ENCODE measurements at places on chromosomes 6 and 20.

DNA sequence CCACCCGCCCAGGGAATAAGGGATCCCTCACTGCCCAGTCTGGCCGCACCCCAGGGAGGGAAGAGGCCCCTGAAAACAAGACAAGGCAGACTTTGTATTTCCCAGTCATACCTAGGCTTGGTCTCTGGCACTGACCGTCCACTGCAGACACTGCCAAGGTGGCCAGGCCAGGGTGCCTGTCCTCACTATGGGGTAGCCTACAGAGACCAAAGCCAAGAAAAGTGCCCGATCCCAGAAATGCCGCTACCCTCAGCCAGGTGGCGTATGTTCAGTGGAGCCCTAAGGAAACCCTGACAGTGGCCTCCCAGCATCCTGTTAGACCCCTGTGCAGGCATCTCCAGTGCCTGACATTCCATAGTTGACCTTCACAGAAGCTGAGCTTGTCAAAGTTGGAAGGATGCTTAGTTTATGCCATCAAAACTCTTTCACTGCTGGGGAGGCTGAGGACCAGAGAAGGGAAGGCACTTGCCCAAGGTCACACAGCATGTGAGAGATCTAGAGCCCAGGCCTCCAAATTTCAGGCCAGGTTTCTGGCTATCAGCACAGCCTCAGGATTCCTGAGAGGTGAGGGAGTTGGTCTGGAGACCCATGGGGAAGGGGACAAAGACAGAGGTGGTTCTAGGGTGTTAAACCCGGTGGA is 2.5 kb downstream of the SCRT2 start:
- no peak for DNase-seq

DNA sequence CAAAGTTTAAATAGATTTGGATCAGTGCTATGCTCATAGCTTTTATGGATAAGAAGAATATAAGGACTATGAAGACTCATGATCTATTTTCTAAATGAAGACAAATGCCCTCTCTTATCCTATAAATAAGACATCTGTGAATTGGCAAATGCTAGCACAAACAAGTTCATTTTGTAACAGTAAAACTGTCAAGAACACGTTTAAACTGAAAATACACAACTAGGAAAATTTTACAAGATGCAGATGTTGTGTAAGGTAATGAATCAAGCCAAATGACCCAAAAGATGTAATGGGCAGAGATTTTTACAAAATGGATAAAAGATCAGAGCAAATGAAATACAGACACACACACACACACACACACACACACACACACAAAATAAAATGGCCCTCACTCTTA is 180.5 kb downstream of the MOXD1 start:
- DNase-seq = no peak

DNA sequence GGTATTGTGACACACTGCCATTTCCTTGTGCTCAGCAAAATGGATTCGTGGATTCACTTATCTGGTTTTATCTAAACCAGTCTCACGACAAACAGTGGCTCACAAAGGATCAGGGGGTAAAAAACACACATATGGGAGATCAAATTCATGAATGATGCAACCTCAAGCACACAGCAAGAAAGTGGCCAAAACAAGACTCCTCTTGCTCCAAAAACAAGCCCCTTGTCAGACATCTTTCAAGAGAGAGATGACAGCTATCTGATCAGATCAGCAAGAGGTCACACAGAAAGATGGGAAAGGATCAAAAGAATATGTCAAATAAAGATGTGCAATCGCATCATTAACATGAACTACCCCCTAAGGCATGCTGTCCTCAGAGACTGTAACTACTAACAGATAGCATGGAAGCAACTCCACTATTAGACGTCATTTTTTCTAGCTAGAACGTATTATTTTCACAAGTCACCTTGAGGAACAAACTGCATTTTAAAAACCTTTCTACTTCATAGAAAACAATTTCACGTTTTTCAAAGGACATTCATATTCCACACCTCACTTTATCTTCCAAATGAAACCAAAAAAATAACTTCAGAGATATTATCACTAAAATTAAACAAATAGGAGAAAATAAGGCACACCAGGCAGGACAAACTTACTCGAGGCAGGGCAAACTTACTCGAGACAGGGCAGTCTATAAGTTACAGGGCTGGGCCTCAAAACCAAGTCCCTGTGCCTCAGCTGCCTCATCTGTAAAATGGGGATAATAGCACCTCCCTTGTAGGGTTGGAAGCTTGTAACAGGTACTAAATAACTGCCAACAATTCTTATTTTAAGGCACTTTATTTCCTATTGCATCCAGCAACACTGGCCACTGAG is 122.3 kb downstream of the PREX1 start:
- DNase-seq = peak; percentile 75

DNA sequence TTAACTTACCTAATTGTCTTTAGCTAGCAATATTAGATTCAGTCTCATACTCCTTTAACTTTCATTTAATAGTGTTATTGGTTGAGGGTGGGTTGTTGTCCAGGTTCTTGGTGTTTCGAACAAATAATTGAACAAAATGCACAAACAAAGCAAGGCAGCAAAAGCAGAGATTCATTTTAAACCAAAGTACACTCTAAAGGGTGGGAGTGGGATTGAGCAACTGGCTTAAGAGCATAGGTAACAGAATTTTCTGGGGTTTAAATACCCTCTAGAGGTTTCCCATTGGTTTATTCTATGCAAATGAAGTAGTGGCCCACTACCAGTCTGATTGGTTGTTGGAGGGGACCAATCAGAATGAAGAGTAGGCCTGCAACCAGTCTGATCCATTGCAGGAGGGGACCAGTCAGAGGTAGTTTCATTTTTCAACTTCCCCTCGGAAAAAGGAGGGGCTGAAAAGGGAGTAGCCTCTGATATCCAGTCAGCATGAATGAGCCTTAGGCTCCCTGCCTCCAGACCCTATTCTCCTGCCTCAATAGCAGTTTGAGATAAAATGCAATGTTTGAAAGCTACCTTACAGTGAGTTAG is 26.3 kb upstream of the RAB23 start:
- no peak for DNase-seq

DNA sequence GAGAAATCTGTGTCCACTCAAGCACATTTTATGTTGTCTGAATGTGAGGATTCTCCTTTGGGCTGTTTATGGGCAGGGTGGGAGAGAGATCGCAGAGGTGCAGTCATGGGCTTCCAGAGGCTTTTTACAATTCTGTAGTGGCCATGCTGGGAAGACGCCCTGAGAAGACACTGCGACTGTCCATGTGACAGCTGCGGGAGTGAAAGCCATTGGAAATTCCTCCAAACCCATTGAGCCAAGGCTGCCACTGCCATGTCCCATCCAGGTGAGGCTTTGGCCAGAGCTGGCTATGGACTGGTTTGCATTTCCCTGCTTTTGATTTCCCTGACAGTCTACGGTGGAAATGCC is 216.9 kb upstream of the ECI2 start:
- DNase-seq = no peak

DNA sequence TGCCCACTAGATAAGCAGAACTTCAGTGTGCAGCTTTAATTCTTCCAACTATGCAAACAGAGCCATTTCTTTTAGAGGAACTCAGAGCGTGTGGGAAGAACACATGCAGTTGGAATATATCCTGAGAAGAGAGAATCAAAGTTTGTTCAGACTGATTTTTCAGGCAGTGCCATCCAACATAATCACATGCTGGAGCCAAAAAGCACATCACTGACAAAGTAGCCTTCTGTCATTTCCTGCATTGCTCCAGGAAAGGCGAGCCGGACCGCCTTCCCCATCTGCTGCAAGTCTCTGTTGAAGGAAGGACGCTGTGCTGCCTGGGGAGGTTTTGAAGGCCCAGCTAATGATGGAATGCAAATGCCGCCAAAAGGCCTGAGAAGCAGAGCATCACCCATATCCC is 98.4 kb downstream of the DOK5 start:
- no peak for DNase-seq

DNA sequence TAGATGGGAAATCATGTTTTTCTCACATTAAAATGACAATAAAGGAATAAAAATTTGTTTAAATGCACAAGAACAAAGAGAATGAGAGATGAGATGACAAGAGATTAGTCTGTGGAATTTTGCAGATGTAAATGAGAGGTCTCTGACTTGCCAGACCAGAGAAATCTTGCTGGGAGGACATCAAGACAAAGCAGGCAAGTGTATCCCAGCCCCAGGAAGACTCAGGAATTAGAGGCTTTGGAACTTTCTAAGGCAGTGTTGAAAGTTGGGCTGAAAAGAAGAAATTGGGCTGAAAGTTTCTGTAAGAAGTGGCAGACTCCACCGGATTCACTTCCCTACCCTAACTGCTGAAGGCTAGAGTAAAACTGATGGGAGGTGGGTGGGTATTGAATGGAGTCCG is 54.6 kb downstream of the AFDN start:
- DNase-seq = no peak

DNA sequence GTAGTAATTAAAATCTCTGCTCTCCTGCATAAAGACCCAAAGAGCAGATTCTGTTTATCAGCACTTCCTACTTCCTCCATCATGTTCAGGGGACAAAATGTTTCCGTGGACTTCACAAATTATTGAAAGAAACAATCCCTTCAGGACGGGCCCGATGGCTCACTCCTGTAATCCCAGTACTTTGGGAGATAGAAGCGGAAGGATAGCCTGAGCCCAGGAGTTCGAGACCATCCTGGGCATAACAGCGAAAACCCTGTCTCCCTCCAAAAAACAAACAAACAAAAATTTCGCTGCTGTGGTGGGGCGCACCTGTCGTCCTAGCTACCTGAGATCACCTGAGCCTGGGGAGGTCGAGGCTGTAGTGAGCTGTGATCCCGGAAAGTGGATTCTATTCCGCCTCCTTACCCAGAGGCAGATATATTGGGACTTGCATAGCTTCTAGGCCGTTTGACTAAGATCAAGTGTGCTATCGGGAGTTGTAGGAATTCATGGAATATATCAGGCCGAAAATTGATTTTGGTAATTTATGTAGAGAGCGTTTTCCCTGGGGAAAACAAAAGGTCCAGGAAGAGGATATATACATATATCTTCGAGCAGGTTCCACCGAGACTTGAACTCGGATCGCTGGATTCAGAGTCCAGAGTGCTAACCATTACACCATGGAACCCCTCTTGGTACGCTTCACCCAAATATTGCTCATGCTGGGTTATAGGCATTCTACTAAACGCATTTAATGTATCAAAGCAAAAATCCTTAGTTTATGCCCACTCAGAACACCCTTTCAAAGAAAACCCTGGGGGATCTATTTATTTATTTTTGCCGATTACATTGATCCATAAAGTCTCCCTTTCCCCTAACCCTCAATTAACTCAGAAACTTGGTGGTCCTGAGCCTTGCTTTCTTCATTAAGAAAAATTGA is 74.5 kb upstream of the ZNF184 start:
- DNase-seq = peak; percentile 74

GRCh38 chr6:136501514-136501913 is 48.7 kb downstream of the MAP7 start:
- DNase-seq = no peak

GRCh38 chr6:136427378-136427717 is 122.9 kb downstream of the MAP7 start:
- DNase-seq = no peak

DNA sequence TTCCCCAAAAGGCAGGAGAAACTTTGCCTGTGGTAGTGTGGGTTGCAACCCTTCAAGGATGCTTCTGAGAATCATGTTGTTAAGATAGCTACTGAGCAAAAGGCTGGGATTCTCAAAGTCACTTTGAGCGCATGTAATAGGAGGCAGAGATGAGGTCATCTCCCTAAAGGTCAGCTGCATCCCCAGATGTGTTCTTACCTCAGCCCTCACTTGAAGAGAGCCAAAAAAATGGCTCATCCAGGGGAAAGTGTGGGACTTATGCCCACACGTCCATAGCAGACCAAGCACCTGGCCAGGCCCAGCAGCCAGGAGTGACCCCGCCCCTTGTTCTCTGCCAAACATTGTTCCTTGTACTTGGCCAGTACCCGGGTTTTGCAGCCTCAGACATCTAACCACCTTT is 187.0 kb upstream of the BMP2 start:
- no peak for DNase-seq

- no peak for DNase-seq
Observed at GRCh38 chr20:46328200-46328882, 20.0 kb upstream of the CDH22 start.

DNA sequence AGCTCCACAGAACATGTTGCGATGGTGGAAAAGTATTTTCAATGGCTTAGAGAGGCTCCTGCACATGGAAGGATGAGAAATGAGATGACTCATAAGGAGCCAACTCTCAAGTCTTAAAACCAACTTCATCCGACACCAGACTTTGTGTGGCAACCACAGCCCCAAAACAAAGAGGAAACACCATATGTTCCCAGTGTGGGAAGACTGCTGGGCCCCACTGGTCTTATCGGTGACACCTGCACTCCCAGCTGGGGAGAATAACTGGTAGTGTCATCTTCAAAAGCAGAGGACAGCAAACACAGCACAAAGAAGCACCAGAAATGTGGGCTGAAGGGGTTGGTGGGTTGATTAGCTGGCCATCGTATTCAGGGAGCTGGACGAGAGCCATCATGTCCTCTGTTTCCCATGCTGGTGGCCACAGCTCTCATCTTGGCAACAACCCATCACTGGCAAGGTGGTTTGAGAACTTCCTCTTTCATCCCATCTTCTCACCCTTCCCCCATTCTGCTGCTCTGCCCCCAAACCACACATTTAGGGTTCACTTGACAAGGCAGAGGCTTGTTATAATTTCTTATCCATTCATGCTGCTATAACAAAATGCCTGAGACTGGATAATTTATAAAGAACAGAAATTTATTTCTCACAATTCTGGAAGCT is 46.0 kb upstream of the TASP1 start:
- no peak for DNase-seq

GRCh38 chr6:30876039-30876730 is 8.1 kb upstream of the DDR1 start:
- DNase-seq = peak; percentile 55

DNA sequence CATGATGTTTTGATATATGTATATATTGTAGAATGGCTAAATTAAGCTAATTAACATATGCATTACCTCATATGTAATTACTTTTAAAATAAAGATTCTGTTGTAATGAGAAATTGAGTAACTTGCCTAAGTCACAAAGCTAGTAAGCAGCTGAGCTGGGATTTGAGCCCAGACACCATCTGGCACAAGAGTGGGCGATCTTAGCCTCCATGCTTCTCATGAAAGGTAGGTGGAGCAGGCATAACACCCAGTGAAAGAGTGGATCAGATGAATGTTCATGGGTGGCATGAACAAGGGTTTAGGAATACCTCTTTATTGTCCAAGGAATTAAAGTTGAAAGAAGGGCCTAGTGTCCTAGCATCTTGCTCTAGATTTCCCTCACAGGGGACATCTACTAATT is 365.4 kb downstream of the TFAP2B start:
- no peak for DNase-seq

- DNase-seq = no peak
Observed at GRCh38 chr20:63652192-63652980, 838 bp downstream of the STMN3 start.

Measured in fibroblast of upper back skin (primary cell).